ENCODE measurements at places on chromosomes 11 and 22.

DNA sequence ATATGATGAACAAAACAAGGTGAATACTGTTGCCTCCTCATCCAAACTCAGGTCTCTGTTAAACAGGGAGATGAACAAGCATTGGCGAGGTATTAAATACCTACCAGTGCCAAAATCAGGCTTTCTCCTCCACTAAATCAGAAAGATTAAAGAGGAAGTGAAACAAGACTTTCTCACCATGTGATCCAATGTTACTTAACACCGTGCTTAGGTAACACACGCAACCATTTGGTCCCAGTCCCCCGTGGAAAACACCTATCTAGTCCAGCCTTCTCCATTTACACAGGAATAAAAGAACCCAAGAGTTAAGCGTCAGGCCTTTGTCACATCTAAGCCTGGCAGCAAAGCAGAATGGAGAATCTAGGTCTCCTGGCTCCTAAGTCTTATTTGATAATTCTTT is 34.5 kb downstream of the TENM4 start:
- no peak for DNase-seq

DNA sequence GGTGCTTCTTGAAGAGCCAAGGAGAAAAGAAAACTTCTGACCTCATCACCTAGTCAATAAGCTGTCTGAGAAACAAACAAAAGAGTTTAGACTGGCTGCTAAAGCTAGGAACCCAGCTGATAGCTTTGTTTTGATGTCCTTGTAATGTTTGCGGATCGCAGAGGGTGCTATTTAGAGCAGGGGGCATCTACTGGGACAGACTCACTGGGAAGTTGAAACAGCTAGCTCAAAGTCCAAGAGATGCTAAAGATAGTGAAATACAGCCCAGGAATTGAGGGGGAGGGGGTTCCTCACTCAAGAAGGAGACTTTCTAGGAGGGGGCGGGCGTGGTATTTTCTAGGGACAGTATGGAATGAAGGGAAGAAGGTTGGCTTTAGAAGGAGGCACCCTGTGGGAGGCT is 18.9 kb downstream of the ZBTB16 start:
- no peak for DNase-seq

- no peak for DNase-seq
Measured at GRCh38 chr11:31656051-31656450, 146.5 kb downstream of the ELP4 start.

- DNase-seq: no peak
Measured at GRCh38 chr11:75422248-75423231, 10.5 kb downstream of the KLHL35 start.

DNA sequence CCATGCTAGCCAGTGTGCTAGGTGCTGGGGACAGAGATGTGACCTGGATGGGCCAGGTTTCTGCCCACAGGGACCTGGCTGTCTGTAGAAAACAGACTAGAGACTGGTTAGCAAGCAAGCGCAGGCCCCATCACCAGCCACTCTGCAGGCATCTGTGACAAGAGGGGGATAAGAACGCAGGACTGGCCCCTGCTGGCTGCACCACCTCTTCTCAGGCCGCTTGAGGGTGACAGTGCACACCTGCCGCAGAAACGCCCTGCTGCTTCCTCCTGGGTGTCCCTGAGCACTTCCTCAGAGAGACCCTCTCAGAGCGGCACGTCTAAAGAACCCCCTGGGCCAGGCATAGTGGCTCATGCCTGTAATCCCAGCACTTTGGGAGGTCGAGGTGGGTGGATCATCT is 5.9 kb upstream of the PICK1 start:
- no peak for DNase-seq

- no peak for DNase-seq
Measured at GRCh38 chr22:44143579-44143978, 37.1 kb upstream of the PARVG start.

GRCh38 chr11:18366286-18366685 is 28.1 kb upstream of the LDHA start:
- DNase-seq: no peak

DNA sequence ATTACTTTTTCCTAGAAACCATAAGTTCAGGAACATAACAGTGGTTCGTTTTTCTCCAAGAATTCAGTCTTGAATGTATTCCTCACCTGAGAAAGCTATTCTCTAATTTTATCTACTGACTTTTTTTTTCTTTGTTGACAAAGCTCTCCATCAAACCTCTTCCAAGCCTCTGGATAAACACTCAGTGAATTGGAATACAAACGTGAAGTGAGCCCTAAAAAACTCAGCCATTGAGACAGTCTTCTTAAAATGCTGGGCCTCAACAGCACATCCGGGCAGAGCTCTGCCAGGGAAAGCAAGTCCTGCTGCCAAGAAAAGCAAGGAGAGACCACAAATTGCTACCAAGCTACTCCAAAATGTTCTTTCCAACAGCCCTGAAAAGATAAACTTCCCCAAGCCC is 7.7 kb upstream of the SLC1A2 start:
- DNase-seq: no peak

GRCh38 chr11:56961609-56962008 is 27.1 kb upstream of the OR5AK2 start:
- no peak for DNase-seq

GRCh38 chr11:57406337-57406904 is 16.0 kb upstream of the PRG2 start:
- peak; percentile 31 for DNase-seq

DNA sequence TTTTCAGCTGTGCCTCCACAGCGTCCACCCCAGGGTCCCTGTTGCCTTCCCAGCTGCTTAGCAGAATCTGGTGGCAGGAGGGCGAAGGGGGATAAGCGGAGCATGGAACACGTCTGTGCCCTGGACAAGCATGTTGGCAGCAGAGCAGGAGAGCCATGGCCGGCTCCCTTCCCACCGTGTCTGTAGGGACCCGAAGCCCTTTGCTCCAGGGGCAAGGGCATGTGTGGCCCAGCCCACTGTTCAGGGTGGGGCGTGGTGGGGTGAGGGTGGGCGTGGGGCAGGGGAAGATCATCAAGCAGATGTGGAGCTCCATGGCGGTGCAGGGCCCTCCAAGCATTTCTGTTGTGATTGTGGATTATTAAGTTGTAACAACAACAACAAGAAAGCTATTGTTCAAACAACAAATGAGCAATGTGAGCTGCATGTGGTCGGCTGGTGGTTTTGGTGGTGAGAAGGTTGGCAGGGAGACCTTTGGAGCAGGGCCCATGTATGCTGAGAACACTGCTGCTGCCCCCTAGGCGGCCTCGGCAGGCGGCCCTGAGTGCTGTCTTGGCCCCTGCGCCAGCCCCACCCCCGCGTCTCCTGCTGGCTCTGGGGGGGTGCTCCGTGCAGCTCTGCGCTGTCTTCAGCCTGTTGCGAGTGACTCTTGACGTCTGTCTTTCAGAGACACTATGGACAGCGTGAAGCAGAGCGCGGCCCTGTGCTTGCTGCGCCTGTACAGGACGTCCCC is 50.9 kb downstream of the AP2A2 start:
- DNase-seq: no peak

GRCh38 chr11:2137202-2138067 is 1.8 kb downstream of the IGF2 start:
- no peak for DNase-seq

- DNase-seq: no peak
Measured at GRCh38 chr11:102061276-102061675, 14.0 kb downstream of the CFAP300 start.

- DNase-seq: no peak
Measured at GRCh38 chr11:70040452-70040851, 37.7 kb upstream of the ANO1 start.

DNA sequence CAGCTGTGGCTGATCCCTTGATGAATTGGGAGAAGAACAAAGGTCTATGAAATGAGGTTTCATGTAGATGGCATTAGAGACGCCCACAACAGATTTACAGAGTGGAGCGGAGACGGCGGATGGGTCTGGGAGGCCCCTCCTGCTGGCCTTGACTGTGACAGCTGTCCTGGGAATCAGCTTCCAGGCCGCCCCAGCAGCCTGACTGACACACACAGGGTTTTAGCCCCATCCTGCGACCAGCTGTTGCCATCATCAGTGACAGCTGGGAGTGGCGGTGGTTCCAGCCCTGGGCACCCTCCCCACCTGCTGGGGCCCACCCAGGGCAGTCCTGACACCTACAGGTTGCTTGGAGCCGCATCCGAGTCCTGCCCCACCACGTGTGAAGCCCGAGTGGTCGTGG is 64.0 kb upstream of the PPP6R3 start:
- DNase-seq: no peak

DNA sequence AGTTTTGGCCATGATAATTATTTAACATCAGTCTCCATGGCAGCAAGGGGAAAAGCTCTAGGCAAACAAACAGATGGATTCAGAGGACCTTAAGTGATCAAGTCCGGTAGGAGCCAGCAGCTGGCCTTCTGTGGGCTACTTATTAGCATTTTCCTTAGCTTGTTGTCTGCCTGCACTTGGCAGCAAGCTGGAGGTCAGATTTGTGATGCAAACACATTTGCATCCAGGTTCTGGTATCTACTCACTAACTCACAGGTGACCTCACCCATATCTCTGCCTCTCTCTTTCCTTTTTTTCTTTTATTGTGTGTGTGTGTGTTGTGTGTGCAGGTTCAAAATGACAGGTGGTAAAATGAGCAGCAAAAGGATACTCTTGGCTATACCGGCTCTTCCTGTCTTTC is 32.3 kb downstream of the ARHGAP42 start:
- DNase-seq: no peak

- DNase-seq: no peak
Measured at GRCh38 chr11:75949023-75949672, 134.1 kb downstream of the UVRAG start.

- DNase-seq: no peak
Measured at GRCh38 chr11:35122308-35122707, 16.7 kb upstream of the CD44 start.

DNA sequence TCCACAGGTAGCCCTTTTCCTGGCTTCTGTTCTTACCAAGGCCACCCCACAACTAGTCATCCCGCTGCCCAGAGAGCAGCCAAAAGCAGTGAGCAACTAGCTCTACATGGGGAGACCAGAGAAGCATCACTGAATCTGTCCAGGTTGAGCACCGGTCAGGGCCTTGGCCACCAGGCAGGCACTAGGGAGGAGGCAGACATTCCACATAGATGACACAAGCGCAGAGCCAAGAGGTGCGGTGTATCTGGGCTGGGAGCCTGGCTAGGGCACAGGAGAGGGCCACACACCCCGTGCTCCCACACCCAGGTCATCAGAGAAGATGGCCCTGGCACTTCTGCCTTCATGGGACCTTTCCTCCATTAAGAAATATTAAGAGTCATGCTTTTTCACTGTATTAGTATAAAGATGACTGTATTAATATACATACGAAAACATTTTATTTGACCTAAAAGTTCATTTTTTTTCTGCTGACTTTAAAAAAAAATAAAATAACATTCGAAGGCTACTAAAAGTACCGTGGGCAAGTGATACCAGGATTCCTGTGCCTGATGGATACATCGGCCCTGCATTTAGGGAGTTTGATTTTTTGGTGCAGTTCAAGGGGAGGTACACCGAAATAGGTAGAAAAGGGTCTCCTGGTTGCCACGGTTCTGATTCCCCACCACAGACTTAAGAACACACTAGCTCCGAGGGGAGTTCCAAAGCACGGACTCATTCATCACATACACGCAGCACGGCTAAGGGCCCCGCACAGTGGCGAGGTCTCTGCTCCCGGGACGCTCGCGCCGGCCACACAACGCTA is 1.2 kb downstream of the DGCR2 start:
- DNase-seq: peak; percentile 29

GRCh38 chr11:76653674-76654284 is 16.8 kb downstream of the LRRC32 start:
- DNase-seq: no peak

DNA sequence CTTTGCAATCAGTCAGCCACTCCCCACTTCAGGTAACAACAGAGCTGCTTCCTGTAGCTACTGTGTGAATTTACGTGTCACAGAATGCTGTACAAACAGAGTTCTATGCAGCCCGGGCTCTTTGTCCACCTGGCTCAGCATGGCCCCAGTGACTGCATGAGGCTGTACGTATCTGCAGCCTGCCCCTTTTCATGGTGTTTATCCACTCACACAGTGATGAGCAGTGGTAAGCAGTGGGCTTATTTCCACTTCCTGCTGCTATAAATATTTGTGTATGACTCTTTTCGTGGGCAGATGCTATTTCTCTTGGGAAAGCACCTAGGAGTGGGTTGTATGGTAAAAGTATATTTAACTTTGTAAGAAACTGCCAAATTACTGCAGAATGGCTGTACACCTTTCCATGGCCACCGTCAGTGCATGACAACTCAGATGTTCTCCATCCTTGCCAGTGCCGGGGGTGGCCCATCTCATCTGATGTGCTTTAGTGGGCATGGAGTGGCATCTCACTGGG is 43.3 kb downstream of the MYEOV start:
- peak; percentile 32 for DNase-seq

DNA sequence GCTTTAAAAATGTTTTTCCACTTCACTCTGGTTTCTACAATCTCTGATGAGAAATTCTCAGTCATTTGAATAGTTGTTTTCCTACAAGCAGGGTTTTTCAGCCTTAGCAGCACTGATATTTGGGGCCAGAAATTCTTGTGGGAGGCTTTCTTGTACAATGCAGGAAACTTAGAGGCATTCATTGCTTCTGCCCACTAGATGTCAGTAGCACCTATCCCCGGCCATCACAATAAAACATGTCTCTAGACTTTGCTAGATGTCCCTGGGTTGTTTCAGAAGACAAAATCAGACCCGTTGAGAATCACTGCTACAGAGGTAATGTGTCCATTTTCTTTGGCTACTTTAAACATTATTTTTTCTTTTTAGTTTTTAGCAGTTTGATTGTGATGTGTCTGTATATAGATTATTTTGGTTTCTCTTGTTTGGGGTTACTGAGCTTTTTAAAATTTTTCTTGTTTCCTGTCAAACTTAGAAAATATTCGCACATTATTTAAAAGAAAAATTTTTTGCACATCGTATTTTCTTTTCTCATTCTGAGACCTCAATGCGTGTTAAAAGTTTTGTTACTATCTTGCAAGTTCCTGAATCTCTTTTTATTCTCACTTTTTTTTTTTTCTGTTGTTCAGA is 60.8 kb upstream of the CCDC179 start:
- DNase-seq: no peak

GRCh38 chr22:50227579-50228215 is 17.1 kb downstream of the TUBGCP6 start:
- DNase-seq: no peak

DNA sequence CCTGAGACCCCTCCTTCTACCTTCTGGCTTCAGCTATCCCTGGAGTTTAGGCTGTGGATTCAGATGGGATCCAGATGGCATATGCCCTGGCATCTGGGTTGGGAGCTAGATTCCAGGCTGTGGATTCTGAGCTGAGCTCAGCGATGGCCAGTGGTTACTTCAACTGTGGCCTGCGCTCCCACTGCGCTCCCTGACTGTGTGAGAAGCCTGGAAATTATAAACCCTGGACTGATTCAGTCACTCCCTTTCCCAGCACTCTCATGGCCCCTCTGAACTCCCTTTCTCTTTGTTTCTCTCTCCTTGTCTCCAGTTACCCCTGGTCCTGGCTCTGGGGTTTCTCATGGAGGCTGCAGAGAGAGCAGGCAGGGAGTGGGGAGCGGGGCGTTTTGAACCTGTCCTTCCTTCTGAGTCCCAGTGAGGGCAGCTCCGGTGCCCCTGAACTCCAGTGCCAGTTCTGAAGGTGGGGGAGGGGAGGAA is 4.8 kb downstream of the ARHGEF17 start:
- DNase-seq: no peak

Data from activated T-cell treated with anti-CD3 and anti-CD28 coated beads for 48 hours (primary cell).